ENCODE measurements at places on chromosomes 12 and 14.

DNA sequence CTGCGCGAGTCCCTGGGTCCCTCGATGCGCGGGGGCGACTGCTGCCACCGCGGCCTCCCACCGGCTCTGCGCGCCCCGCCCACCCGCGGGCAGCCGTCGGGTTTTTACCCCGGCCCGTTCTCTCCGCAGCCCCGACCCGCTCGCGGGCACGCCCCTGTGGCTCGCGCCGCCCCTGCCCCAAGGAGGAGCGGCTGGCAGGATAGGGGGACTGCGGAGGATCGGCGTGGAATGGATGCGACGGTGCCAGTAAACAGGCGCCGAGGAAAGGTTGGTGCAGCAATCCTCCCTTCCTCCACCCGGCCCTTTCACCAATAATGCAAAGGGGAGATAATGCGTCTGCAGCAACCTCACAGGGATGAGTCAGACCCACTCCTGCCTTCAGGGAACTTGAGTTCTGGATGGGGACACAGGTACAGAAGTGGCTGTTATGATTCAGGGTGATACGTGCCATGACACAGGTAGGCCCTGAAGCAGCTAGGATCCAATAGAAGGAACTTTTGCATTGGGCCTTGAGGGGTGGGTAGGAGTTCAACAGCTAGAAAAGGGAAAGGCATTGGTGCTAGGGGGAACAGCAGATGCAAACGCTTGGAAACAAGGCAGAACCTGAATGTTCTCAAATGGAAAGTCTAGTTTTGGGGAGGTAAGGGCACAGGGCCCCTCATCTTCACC lies 554 bp upstream of the DEGS2 start:
- no peak for DNase-seq

DNA sequence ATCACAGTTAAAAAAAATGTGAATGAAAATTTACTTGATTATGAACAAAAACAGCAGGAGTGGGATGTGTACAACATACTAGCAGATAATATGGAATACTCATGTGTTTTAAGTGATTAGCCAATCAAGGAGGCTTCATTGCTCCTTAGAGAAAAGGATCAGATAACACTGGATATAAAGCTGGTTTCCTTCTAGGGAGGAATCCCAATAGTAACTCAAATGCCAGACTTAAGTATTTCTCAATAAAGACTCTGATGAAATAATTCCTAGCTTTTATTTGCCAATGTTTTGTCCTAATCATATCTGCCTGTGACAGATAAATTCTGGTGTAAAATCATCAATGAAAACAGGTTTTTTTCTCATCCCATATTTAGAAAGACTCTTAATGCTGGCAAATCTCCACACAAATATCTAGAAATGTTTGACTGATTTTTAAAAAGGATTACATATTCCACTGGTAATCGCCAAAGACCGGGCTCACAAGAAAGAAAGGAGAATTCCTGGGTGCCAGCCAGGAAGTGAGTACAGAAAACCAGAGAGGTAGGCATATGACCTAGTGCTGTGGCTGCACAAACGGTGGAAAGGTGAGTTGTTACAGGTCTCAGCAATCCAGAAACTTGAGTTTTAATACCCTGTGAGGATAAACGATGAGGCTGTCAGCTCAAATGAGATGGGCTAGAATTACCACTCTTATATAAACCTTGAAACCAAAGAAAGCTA lies 108.6 kb upstream of the TTC7B start:
- DNase-seq: no peak

DNA sequence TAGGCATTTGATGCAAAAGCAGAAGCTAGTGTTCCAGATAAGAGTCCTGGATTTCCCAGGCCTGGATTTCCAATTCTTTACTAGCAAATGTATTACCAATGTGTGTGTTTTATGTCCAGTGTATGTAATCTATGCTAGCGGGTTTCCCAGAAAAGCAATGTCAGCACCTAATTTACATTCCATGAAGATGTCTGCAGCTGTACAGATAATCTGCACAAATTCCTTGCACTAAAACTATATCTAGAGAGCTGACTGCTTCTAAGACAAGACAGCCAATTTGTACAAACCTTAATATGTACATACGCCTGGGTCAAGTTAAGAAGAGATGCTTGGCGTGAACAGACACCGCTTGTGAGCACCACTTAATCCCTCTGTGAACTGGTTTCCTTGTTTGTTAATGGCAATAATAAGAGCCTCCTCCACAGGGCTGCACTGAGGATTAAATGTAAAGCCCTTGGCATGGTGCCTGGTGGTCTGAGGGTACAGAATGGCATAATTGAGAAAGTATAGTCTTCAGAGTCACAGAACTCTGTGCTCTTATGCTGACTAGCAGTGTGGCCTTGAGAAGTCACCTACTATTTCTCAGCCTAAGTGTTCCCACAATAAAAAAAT lies 185.6 kb downstream of the EPS8 start:
- DNase-seq: no peak

GRCh38 chr12:105510526-105510925 lies 180.0 kb downstream of the C12orf75 start:
- DNase-seq: no peak

GRCh38 chr12:42296503-42297109 lies 29.3 kb downstream of the ZCRB1 start:
- no peak for DNase-seq

DNA sequence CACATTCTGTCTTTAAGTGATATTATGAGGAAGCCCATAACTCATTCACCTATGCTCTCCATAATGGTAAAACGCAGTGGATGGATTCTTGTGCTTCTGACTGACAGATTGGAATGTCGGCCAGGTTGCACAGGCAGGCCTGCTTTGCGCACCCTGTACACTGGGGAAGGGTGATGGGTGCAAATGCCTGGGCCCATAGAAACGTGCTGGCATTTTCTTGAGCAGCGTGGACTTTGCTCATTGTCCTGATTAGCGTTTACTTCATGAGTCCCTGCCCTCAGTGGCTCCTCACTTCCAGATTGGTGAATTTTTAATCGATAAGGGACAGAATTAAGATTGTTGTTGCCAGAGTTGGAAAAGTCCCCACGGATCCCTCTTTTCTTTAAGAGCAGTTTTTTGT lies 80.9 kb upstream of the TRAF3 start:
- no peak for DNase-seq

DNA sequence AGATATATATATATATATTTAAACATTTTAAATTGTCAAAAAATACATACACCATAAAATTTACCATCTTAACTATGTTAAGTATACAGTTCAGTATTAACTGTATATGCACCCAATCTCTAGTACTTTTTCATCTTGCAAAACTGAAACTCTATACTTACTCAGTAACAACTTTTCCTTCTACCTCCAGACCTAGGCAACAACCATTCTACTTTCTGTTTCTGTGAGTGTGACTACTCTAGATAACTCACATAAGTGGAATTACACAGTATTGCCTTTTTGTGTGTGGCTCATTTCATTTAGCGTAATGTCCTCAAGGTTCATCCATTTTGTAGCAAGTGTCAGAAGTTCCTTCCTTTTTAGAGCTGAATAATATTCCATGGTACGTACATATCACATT lies 8.2 kb downstream of the FAM234B start:
- DNase-seq: no peak

- DNase-seq: no peak
Measured at GRCh38 chr12:30286345-30286926, 409.2 kb downstream of the IPO8 start.

DNA sequence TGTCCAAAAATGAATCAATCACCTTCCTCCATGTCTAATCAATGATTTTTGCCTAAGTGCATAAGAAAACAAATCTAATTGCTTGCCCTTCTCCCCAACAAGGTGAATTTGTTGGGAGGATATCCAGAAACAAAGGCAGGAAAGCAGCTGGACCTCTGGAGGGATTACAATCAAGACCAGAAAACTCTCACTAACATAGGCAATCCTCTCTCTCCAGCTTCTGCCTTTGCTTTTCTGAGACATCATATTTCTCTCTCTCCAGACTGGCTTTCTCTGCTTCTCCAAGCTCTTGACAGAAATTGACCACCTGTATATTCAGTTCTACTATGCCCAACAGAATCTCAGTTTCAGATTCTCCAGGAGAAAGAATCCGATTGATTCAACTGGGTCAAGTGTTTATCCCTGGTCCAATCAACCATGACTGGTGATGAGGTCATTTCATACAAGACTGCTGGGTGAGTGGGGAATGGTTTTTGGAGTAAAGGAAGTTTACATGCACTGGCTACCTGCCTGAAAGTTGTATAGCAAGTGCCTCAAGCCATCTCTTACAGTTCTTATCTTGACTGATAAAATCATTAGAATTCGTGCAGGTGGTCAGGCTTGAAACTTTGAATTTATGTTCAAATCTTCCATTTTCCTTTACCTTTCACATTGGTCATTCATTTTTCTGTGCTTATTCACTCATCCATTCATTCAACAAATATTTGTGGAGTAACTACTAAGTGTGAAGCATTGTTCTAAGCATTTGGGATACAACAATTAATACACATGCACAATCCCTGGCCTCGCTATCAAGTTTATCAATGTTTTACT lies 22.2 kb upstream of the CFAP54 start:
- DNase-seq: no peak

GRCh38 chr12:28973491-28973890 lies 175.6 kb upstream of the FAR2 start:
- DNase-seq: no peak

- no peak for DNase-seq
Measured at GRCh38 chr12:59142183-59142790, 222.0 kb upstream of the LRIG3 start.

GRCh38 chr12:114269153-114269552 lies 136.8 kb downstream of the TBX5 start:
- DNase-seq: no peak

- DNase-seq: no peak
Measured at GRCh38 chr14:24866067-24866639, 183.8 kb downstream of the STXBP6 start.

GRCh38 chr12:12560587-12561370 lies 1.9 kb downstream of the DUSP16 start:
- peak; percentile 90 for DNase-seq

DNA sequence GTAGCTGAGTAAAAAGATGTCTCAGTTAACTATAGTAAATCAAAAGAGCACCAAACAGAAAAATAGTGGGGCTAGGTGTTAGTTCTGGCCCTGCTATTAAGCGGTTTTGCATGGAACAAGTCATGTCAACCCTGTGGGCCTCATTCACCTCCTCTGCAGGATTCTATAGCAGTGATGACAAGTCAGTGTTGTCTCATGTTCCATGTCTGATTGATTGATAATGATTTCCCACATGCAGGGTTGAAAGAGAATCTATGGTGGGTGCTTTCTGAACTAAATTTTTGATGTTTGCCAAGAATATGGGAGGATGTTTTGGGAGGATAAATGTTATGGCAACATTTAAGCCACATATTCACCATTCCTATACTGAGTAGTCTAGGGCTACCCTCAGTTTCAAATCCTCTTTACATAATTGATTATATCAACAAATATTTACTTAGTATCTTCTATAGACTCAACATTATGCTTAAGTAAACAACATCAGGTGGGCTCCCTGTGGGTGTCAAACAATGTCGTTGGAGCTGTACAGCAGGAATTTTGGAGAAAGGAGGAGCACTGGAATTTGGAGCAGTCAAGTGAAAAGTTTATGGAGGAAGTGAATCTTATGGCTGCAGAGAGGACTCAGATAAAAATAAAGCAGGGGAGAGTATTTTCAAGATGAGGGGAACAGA lies 48.6 kb downstream of the IRAK3 start:
- DNase-seq: no peak

GRCh38 chr12:76548222-76548837 lies 11.2 kb downstream of the OSBPL8 start:
- DNase-seq: no peak

DNA sequence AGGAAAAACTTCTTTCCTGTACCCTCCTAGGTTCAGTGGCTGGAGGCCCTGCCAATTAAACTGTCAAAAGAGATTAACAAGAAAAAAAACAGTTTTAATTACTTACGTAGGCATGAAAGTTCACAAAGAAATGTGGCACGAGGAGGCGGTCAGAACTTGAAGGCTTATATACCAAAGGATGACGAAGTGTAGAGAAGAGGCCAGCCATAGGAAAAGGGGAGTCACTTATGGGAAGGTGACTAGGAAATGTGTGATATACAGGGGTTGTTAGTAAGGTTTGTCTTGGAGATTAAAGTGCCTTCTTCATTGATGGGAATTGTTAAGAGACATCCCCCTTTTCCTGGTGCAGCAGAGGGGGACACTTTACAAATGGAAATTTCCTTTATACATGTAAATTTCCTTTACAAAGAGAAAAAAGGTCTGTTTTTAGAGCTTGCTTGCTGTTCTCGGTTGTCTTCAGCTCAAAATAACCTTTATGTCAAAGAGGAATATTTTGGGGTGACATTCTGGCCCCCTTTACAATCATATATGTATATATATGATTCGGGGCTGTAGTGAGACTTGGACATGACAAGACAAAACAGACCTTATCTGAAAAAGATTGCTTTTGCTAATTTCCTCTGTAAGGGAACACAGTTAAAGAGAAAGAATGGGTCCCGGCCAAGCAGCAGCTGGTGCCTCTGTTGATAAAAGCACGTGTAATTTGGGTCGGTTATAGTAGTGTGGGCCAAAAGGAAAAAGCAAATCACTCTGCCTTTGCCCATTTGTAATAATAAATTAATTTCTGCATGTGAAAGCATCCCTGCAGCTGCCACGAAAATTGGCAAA lies 38.6 kb downstream of the SYNE2 start:
- DNase-seq: no peak

DNA sequence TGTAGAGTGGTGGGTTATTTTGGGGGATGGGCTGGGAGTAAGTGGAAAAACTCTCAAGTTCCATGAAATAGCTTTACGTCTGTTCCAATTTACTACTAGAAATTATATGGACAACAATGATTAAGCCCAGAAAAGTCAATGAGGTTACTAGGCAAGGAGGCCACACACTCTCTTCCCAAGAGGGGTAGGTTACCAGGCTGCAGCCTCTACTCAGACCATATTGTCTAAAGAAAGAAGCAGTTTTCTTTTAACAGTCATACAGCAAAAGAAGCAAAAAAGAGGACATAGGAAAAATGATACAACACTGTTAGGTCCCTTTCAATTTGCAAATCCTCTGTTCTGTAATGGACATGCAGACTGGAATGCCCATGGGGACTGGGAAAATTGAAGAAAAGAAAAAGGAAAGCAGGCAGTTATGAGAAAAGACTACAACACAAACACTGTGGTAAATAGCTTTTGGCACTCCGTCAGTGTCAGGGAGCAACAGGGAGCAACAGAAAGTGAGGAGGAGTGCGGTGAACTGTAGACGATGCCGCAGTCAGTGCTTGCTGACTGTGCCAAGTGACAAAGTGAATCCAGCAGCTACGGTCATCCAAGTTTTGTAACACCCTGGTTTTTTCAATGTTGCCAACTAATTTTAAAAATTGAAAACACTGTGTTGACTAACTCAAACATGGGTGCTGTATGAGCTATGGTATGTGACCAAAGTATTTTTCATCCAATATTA lies 39.8 kb upstream of the HMGA2 start:
- DNase-seq: no peak

- no peak for DNase-seq
Measured at GRCh38 chr14:82657186-82657675, 1123.6 kb upstream of the SEL1L start.

GRCh38 chr12:65968359-65968758 lies 144.1 kb downstream of the HMGA2 start:
- DNase-seq: no peak

DNA sequence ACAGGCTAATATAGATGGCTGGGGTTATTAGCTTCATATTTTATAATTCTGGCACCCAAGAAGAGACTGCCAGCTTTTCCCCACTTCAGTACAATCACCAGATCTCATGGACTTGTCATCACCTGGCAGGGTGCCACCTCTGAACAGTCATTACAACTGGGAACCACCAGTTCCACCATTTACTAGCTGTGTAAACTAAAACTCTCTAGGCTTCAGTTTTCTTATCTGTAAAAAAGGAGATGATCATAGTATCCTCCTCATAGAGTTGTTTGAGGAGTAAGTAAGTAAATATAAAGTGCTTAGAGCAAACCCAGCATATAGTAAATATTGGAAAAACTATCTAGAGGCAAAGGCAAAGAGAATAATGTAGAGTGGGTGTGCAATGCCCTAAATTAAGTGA lies 19.3 kb downstream of the CPNE8 start:
- no peak for DNase-seq

All from CD4-positive, alpha-beta memory T cell (primary cell).